ENCODE measurements at places on chromosomes 3 and 15.
A peak's percentile ranks its signal among the peaks of the same experiment; 100 is the strongest.

- no peak for DNase-seq
Observed at GRCh38 chr3:57559526-57559925, 3.5 kb downstream of the PDE12 start.

DNA sequence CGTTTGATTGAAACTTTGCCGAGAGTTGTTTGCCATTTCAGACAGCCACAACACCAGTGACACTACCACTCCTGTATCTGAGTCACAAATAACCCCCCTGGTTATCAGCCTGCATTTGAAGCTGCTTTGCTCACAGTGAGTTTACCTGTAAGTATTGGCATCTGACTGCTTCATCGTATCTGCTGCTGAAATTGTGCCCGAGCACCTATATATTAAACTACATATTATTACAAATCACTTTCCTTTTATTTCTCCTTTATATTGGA is 39.2 kb upstream of the SPSB4 start:
- DNase-seq, result no peak

- DNase-seq, result no peak
Observed at GRCh38 chr3:139113993-139114375, 69.3 kb upstream of the PRR23C start.

GRCh38 chr3:129118745-129119144 is 2.9 kb downstream of the RAB43 start:
- no peak for DNase-seq

DNA sequence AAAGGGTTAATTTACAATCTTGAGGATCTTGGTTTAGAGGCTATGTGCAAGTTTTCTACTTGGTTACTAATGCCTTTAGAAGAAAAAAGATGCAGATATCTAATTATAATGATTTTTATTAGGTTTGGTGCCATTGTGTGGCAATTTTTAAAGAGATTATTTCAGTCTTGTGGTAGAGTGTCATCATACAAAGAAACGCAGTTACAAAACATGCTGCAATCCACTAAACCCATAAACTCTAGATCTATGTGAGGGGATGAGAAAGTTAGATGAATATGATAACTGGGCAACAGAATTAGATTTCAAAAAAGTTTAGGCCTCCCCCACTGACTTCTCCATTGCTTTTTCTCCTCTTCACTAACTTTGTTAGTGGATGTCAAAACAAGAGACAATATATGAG is 106.0 kb downstream of the ARPP21 start:
- DNase-seq, result no peak

DNA sequence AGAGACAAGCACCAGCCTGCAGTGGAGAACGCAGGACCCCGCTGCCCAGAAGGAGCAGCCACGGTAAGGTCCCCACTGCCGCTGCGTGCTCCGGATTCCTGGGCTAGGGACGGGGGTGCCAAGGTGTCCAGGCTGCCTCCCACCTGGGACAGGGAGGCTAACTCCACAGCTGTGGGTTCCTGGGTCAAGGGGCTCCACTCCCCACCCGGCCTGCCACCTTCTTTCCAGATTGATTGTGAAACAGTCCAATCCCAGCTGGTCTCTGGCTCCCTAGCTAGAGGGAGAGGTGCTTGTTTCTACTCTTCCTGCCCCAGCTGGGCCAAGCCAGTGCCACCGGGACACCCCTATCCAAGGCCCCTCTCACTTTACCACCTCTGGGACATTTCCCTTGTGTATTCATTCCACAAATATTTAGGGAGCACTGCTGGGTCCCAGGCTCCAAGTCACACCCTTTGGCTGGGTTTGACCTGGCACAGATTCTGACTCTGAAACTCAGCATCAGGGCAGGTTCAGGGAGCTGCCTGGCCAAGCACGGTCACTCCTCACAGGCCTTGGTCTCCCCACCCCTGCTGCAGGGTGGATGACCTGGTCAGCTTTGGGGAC is 1.9 kb downstream of the PAK6 start:
- no peak for DNase-seq

DNA sequence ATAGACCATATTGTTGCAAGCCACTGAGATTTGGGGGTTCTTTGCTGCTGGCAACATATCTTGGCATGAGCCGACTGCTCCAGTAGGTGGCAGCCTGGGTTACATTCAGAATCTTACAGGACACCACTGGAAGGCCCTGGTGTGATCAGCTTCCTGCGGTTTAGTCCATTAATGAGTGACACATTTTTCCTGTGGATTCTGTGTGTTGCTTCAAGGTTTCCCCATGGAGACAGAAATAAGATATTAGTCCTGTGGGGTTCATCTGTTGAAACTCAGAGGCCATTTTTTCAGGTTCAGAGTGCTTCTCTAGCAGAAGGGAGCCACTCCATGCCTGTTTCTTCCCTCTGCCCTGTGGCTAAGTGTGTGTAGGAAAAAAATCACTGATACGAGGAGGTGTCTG is 116.2 kb downstream of the MFSD1 start:
- peak; percentile 76 for DNase-seq

DNA sequence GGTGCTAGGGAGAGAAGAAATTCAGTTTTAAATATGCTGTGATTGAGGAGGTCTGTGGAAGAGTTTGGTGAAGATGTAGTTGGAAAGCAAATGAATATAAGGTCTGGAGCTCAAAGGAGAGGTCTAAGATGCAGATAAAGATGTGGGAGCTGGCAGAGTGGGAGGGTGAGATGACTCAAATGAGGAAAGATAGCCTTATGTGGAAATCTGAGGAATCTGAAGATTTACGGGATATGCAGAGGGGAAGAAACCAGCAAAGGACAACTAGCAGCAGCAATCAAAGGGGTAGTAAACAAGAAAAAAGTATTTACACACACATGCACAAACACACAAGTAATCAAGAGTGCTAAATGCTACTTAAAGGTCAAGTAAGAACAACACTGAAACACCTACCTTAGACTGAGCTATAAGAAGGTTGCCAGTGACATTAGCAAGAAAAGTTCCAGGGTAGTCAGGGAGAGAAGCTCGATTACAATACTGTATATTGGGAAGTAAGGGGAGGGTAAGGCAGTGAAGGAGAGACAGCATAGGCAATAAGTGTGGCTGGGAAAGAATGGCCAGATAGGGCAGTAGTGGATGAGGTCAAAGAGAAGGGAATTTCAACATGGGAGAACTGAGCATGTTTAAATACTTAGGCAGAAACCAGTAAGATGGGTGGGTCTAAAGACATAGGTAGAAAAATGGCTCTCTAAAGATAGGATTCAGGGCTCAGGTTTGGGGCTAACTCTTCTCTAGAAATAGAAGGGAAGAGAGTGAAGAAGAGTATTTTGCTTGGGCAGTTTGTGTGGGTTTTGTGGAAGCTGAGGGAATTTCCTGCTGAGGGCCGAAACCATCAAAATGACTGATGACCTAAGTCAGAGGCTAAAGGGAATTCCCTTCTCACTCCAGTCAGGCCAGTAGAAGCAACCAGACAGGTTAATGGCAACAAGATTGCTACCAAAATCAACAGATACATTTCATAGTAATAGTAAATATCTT is 8.9 kb downstream of the CMTM6 start:
- DNase-seq, result no peak

DNA sequence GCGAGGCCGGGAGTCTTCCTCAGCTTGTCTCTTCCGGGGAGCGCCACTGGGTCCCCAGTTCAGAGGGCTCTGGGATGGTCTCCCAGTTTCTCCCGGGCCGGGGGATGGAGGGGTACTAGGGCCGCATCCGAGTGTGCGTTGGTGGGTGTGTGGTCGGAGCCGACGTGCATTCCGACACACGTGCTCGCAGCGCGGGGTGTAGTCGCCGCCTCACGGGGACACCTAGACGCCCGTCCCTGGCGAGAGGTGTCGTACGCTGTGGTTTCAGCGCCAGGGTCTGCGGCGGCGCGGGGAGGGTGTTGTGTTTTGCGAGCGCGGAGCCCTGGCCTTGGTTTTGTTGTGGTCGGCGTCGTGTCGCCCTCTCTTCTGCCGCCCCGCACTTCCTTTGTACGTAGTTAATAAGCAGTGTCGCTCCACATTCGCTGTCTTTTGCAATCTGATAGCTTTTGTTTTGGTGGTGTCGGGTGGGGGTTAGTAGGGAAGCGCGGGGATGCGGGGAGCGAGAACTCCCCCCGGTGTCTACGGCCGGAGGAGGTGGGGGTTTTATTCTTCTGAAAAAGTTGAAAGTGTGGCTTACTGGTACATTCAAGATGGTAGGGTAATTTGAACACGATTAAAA is 2.2 kb downstream of the IGF1R start:
- peak; percentile 36 for DNase-seq

DNA sequence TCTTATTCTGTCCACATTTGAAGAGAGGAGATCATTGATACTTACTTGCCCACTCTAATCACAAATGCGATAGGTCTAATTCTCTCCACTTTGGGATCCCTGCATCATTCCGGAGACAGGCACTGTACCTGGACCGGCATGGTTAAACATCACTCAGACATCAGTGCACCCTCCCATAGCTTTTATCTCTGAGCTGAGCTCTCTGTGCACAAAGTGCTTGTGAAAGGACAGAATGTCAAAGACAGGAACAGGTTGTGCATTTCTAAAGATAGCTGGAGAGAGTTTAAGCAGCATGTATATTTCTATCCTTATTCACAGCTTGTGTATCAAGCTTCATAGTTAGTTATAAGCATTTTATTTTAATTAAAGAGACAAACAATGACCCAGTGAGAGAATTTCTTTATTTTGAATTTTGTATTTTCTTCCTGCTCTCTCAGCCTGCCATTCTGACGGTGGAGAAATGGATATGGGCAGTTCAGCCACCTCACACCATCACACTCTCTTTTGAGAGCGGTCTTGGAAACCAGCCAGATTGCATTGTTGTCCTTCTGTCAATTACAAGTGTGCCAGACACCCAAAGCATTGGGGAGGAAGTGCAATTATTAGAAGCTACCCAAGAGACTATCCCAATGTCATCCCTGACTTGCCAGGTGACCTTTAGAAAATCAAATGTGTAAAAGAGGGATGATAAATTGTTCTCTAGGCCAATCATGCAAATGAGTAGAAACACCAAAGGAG is 65.2 kb upstream of the CHL1 start:
- no peak for DNase-seq

DNA sequence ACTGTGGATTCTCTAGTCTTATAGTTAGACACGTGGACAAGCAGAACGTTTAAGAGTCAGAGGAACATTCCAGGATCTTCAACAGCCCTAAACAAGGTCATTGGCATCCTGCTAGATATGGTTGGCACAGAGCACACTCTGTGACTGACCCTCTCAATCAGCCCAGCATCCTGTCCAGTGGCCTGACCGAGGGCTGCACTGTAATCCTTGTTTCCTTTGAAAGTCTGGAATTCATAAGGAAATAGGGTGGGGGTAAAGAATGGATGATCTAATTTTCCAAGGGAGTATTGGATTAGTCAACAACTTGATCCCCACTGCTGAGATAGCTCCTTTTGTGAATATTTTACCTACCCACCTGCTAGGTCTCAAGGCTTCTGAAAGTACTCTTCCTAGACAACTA is 94.5 kb upstream of the DLG1 start:
- no peak for DNase-seq

DNA sequence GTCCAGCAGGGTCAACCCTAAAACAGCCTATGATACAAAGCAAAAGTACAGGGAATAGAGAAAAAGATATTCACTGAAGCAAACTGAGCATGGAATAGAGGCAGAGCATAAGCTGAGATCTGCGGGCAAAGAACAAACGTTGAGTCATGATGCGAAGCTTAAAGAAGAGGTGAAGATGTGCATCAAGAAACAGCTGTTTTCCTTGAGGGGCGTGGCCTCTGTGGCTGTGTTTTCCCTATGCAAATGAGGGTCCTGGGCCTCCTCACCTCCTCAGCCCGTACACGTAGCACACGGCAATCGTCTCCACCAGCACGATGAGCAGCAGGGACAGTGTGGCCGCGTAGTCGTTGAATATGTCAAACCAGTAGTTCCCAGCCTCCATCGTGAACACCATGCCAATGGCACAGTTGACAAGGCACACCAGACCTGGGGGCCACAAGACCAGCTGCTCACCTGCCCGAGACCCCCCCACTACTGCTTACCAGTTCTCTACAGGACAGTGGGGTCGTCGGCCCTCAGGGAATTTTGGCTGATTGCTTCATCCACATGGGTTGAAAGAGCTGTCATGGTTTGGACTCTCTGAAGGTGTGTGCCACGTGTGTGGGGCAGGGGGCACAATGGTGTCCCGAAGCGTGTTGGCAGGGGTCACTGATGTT is 33.6 kb downstream of the SLC6A20 start:
- no peak for DNase-seq

- peak; percentile 61 for DNase-seq
Observed at GRCh38 chr3:132180337-132180791, 136.8 kb upstream of the ACP3 start.

DNA sequence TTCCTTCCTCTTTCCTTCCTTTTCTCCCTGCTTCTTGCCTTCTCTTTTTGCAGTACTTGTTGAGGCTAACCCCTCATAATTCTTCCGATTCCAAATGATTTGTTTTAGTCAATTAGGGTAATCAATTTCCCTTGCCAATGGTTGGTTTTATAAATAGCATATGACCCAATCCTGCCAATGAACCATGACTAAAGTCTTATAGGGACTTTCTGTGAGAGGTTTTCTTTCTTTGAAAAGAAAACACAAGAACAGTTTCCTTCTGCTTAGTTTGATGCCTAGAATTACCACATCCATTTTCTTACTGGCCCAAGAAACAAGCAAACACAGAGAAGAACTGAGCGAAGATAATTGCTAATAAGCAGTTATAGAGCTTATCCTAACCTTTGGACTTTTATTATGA is 292.5 kb upstream of the SATB1 start:
- DNase-seq, result no peak

DNA sequence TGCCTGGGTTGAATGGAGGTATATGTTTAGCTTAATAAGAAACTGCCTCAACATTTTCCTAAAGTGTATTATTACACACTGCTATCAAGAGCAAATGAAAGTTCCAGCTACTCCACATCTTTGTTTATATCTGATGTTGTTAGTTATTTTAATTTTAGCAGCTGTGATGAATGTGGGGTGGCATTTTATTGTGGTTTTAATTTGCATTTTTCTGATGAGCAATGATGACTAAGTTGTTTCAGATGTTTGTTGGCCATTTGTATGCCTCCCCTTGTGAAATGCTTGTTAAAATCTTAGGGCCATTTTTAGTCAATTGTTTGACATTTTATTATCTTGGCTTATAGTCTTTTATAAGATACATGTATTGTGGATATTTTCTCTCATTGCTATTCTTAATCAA is 260.4 kb upstream of the SLCO3A1 start:
- peak; percentile 28 for DNase-seq

- no peak for DNase-seq
Observed at GRCh38 chr15:41801850-41802455, 25.9 kb upstream of the JMJD7 start.

DNA sequence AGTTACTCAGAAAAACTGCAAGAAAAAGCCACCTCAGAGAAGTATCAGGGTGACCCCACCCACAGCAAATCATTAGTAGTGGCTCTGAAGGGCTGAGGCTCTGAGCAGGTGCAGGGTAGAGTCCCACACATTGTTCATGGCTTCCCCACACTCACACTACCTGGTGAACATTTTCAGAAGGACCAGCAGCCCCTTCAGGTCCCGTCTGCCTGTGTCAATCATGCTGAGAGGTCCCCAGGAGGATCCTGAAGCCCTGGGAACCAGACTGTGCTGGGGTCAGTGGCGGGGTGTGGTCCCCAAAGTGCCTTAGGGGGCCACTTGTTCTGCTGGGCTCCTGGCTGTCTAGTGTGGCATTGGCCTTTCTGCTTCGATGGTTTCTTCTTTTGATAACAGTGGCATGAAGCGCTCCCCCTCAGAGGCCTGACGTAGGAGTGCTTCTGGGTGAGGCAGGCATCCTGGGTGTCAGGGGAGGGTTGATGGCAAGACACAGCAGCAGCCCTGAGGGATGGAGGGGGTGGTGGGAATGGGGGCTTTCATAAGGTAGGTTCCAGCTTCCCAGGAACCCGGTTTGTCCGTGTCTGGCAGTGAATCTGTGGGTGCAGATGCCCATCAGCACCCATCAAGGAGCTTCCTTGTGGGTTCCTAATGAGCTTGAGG is 19.0 kb upstream of the FANCD2 start:
- DNase-seq, result no peak

Data from SW480 (cell line).